ENCODE measurements at places on chromosomes 11 and 22.

DNA sequence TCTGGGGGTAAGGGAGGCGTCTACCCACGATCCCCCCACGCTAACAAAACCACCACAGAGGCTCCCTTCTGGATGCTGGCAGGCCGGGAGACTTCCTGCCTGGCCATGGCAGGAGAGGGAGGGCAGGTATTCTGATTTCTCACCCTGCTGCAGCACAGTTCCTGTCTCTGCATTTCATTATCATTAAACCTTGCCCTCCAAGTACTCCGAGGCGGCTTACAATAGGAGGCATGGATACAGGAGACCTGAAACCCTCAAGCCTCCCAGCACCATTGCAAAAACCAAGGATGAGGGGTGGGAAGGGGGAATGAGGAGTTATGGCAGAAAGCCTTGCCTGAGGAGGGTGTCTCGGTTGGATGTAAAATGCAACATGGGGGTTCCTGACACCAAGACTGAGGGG, 44.1 kb upstream of the MN1 start:
- no peak for DNase-seq

- DNase-seq: no peak
These were observed 46.6 kb downstream of the CHRDL2 start for GRCh38 chr11:74684661-74685060.

- no peak for DNase-seq
These were observed 64.9 kb downstream of the ENDOD1 start for GRCh38 chr11:95154514-95154913.

GRCh38 chr22:41437198-41437597, 9.4 kb downstream of the TOB2 start:
- no peak for DNase-seq

DNA sequence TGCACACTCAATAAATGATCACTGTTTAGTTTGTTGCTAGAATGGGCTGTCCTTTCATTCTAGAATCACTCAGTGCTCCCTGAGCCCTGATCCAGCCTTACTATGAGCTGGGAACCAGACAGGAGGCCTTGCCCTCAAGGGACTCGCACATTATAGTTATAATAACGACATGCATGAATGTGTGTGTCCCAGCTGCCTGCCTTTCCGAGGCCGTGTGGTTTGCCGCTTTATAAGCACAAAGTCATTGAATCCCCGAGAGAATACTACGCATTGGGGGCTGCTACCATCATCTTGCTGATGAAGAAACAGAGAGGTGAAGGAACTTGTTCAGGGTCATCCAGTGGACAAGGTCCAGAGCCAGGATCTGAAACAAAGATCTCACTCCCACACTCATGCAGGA, 75.7 kb downstream of the NFAM1 start:
- DNase-seq: no peak

DNA sequence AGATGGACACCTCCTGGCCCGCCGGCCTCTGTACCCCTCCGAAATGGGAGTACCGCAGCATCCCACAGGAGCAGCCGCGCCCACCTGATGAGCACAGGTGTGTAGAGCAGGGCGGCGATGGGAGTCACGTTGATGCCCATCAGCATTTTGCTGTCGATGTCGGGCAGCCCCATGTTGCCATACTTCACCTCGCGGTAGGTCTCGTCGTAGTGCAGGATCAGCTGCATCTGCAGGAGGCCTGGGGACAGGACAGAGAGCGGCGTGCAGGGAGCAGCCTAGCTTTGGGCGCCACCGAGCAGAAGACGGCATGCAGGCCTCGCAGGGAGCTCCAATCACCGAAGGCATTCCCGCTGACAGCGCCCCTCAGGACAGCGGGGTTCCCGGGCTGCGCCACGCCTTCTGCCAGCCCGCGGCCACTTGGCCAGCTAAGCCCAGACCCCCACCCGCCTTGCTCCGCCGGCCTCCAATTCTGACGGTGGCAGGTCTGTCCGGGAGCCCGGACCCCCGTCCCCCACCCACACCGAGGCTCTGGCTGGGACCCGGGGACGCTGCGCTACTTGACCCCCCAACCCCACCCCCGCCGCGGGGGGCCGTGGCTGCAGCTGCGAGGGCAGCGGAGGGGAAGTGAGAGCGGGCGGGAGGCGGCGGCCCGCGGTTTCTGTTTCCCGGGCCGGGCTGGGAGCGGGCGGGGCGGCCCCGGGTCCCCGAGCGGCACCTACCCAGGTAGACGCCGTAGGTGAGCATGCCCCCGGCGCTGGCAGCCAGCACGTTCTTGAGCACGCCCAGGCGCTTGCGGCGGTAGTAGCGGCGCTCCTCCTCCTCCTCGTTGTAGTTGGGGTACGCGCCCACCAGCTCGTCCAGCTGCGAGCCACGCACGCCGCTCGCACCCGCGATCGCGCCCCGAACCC, 705 bp downstream of the UNC93B1 start:
- DNase-seq: no peak

DNA sequence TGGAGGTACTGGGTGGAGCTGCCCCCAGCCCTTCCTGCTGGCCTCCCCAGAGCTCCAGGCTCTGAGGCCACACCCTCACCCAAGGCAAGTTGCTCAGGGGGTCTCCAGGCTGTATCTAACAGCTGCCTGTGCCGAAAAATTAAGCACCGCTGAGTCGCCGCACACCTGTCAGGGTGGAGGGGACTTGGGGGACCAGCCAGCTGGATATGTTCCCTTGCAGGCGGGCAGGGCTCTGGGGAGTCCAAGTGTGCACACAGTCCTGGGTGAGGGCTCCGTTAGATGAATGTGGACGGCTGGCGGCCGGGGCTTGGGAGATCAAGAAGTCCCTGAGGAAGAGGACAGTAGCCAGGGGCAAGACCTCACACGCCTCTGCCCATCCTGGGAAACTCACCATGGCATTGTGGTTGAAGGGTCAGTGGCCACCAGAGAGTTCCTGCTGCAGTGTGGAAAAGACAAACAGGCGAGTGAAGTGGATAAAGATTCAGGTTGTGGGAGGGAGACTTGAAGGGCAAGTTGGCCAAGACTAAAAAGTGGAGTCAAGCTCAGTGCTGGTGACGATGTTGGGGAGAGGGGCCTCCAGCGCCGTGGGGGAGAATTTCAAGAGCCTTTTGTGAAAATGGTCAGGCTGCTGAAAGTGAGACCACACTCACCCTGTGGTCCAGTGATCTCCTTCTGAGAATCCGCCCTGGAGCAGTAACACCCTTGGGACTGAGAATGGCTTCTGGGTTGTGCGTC, 69.6 kb downstream of the CDKN1C start:
- no peak for DNase-seq

- DNase-seq: peak; percentile 45
These were observed 1.1 kb downstream of the CHRM1 start for GRCh38 chr11:62919898-62920640.

DNA sequence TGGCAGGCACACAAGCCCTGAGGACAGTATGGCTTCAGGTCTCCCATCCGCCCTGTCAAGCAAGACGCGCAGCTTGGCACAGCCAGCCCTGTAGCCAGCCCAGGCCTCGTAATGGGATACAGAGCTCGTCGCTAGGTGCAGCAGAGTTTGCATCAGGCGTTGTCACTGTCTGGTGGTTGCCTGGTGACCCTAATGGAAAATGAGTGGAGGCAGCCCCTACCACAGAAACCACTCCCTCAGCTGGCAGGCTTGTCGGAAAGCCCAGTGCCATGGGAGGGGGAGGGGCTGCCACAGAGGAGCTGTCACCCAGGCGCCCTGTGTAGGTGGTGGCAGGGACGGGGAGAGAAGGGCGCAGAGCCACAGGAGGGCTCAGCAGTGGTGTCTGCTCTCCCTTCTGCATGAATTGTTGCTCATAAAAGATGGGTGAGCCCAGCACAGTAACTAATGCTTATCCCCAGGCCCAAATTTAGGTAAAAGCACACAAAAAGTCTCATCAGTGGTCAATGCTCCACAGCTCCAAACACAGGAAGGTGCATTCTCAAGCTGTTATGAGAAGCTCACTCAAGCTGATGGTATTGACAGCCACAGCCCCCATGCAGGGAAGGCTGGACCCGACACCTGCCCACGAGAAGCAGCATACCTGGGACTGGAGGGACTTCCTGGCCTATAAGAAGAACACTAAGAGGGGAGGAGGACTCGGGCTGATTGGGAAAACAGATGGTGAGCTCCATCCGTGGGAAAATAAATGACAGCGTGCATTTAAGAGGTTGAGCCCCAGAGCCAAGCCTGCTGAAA, 164.6 kb downstream of the ETS1 start:
- no peak for DNase-seq

- DNase-seq: no peak
These were observed 59.9 kb downstream of the BBOX1 start for GRCh38 chr11:27100534-27100933.

- DNase-seq: no peak
These were observed 1.1 kb downstream of the OSBP start for GRCh38 chr11:59614277-59615119.

DNA sequence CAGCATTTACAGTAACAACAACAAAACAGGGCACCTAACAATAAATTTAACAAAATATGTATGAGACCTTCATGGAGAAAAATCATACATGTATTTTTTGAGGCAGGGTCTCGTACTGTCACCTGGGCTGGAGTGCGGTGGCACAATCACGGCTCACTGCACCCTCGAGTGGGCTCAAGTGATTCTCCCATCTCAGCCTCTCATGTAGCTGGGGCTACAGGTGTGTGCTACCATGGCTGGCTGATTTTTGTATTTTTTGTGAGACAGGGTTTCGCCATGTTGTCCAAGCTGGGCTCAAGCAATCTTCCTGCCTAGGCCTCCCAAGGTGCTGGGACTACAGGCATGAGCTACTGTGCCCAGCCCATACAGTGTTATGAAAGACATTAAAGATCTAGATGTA, 278.1 kb downstream of the SWAP70 start:
- DNase-seq: no peak

DNA sequence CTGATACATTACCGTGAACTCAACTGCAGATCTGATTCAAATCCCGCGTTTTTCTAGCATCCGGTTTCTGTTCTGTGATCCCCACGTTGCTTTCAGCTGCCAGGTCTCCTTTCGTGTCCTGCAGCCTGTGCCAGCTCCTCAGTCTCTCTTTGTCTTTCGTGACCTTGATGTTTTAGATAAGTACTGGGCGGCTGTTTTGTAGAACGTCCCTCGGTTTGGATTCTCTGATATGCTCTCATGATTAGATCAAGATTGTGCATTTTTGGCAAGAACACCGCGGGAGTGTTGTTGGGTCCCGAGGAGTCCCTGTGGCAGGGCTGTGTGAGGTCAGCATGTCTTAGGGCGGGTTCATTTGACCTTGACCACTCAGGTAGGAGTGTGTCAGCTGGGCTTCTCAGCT, 38.6 kb downstream of the KCNQ1 start:
- DNase-seq: no peak

GRCh38 chr11:3944198-3944597, 88.7 kb downstream of the STIM1 start:
- no peak for DNase-seq

GRCh38 chr22:37951305-37951704, 2.1 kb downstream of the C22orf23 start:
- DNase-seq: no peak

DNA sequence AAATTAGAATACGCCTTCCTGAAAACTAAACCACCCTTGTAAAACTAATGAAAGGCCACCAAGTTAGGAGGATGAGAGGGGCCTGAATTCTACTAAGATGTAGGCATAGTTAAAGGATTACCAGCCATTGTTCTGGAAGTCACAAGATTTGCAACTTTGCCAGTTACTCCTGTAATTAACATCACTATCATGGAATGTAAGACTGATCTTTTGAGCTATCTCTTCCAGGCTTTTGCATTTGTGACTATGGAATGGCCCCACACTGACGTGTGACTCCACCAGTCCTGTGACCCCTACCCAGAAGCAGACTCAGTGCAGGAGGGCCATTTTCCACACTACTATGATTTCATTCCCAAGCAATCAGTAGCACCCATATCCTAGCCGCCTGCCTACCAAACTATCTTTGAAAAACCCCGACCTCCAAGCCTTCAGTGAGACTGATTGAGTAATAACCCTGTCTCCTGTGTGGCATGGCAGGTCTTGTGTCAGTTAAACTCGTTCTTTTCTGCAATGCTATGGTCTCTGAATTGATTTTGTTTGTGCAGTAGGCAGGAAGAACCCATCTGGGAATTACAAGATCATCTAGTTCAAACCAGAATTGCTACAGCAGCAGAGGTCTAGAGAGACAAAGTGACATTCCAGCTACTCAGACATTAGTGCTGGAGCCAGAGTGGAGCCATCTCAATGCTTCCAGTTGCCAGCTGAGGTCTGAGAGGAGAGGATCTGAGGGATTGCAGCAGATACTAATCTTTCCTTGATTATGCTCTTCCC, 1.9 kb upstream of the CTSF start:
- no peak for DNase-seq

DNA sequence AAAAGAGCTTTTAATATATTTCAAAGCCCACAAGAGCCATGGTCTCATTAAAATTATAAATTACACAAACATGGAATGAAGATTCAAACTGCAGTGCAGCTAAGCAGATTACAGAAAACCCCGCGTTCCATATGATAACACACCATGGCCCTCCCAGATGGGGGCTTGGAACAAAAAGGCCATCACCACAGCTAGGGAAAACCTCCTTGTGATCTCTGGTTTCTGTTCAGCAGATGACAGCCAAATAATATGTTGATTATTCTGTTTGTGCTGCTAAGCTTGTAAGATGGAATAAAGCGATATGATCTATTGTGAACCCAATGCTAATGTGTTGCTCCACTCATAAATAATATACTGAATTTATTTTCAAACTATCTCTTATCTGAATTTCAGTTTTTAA, 28.5 kb downstream of the IMMP1L start:
- no peak for DNase-seq

GRCh38 chr11:100821198-100821597, 134.1 kb downstream of the ARHGAP42 start:
- no peak for DNase-seq
